ENCODE measurements at places on chromosomes 12 and 14.

- DNase-seq, result no peak
Observed at GRCh38 chr12:30784508-30784907, 29.8 kb upstream of the CAPRIN2 start.

- DNase-seq, result no peak
Observed at GRCh38 chr14:77076113-77076631, 21.9 kb upstream of the CIPC start.

DNA sequence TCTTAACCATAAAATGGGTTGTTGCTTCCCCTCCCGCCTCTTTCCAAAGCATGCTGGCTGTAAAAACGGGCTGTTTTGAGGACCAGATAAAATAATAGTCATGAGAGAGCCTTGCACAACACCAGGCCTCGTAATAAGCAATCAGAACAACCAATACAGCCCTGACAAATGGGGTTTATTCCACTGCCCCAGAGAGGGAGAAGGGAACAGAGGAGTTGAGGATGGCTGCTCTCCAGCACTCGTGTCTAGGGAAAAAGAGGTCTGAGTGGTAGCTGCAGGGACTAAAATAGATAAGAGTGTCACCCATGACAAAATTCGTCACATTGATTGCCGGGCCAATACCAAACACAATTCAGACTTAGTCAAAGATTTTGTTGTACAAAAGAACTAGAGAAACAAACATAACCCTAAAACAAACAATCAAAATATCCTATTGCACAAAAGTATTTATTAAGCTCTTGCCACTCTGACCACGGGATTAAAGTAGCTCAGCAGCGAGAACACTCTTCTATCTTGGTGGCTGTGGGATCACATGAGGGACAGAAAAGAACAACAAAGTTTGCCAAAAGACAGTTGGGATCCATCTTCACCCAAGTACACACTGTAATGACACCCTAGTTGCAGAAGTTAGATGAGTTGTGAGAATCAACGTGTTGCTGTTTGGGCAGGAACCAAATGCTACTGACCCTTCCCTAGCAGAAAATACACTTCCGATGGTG, 188.0 kb downstream of the FOXN3 start:
- DNase-seq, result no peak

GRCh38 chr12:46267825-46268582, 839 bp downstream of the SLC38A1 start:
- peak; percentile 10 for DNase-seq

- no peak for DNase-seq
Observed at GRCh38 chr14:71387753-71388152, 480.5 kb downstream of the PCNX1 start.

- no peak for DNase-seq
Observed at GRCh38 chr14:56648508-56649301, 69.1 kb downstream of the TMEM260 start.

DNA sequence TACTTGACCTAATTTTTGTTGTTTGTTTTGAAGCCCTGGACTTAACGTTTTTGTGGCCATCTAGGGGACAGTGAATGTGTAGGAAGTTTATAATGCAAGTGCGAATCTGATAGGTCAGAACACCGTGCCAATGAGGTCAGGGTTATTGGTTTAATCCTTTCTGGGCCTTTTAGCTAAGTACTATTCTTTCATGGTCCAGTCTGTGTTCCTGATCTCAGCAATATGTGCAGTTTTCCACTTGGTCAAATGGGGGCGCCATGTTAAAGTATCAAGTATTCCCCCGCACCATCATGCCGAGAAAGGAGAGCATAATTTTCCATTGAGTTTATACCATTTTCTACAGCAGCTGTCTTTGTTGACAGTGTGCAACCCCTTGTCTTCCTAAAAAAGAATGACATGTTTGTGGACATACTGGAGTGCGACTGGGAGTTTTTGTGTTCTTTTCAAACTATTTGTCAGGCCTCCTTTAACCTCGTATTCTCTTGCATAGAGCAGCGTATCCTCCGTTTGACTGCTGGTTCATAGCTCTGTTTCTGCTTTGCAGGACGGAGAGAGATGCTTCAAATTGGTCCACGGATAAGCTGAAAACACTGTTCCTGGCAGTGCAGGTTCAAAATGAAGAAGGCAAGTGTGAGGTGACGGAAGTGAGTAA, 1.3 kb downstream of the AHSA1 start:
- DNase-seq, result peak; percentile 49

GRCh38 chr12:52211716-52212585, 20.1 kb upstream of the KRT80 start:
- DNase-seq, result no peak

GRCh38 chr14:100168506-100168905, 9.1 kb upstream of the DEGS2 start:
- no peak for DNase-seq

GRCh38 chr12:105368047-105368646, 37.7 kb downstream of the C12orf75 start:
- DNase-seq, result no peak

DNA sequence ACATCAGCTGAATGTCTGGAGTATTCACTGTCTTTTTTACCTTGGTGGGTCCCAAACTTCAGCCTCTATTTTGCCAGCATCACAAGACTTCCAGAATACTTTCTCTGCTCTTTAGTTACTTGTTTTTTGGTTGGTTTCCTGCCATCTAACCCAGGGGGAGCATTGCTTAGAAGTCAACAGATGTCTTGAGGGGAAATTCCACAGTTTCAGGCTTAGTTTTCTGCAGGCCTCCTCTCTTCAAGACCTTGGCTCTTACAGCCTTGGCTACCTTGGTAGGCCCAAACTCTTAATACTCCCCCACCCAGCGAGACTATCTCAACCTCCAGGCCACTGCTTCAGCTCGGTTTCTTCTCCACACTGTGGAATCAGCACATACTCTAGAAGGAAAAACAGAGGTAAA, 41.7 kb downstream of the NEDD1 start:
- no peak for DNase-seq

GRCh38 chr12:116310082-116310481, 32.6 kb upstream of the MED13L start:
- no peak for DNase-seq

DNA sequence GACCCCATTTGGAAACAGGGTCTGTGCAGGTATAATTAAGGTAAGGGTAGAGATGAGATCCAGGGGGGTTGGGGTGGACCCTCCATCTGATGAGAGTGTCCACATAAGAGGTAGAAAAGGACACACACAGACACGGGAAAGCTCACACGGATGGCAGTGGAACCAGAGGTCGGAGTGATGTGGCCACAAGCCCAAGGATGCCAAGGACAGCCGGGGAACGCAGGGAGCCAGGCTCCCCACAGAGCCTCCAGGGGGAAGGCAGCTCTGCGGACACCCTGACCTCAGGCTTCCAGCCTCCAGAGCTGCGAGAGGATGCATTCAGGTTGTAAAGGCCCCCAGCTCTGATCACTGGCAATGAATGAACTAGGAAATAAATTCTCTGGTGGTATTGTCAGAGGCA, 33.0 kb downstream of the RIMBP2 start:
- DNase-seq, result no peak

- DNase-seq, result no peak
Observed at GRCh38 chr14:28656704-28657255, 109.8 kb upstream of the FOXG1 start.

- no peak for DNase-seq
Observed at GRCh38 chr14:80988192-80988591, 32.8 kb downstream of the TSHR start.

DNA sequence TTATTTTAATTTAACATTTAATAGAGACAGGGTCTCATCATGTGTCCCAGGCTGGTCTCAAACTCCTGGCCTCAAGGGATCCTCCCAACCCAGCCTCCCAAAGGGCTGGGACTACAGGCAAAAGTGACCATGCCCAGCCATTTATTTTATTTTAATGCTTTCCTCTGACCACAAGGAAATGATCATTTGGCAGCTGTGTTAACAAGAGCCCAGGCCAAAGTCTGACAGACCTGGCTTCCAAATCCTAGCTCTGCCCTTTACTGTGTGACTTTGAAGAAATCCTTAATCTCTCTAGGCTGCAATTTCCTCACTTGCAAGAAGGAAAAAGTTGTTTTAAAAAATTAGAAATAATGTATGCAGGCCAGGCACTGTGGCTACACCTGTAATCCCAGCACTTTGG, 16.7 kb upstream of the GCH1 start:
- DNase-seq, result no peak

- DNase-seq, result no peak
Observed at GRCh38 chr14:84987042-84987441, 542.9 kb upstream of the FLRT2 start.

DNA sequence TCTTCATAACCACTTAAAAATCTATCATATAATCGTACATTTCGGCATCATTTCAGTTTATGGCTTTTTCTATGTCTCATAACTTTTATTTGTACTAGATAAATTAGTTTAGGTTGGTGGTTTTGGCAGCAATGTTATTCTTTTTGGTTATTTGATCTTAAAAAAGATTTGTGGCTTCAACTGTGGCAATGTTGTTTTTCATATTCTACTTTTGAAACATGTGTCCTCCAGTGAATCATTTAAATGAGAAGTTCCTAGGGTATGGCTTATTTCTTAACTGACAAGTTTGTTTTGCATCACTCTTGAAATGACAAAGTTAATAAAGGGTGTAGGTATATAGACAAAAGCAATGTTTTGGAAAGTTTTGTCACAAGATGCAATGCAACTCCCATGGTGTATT, 11.1 kb upstream of the KITLG start:
- DNase-seq, result no peak

- no peak for DNase-seq
Observed at GRCh38 chr14:93717668-93718320, 70.5 kb downstream of the PRIMA1 start.

DNA sequence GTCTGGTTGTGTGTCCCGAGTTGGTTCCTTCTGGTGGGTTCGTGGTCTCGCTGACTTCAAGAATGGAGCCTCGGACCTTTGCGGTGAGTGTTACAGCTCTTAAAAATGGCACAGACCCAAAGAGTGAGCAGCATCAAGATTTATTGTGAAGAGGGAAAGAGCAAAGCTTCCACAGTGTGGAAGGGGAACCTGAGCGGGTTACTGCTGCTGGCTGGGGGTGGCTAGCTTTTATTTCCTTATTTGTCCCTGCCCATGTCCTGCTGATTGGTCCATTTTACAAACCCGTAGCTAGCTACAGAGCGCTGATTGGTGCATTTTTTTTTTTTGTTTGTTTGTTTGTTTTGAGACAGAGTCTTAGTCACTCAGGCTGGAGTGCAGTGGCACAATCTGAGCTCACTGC, 29.3 kb downstream of the FGF6 start:
- DNase-seq, result no peak

DNA sequence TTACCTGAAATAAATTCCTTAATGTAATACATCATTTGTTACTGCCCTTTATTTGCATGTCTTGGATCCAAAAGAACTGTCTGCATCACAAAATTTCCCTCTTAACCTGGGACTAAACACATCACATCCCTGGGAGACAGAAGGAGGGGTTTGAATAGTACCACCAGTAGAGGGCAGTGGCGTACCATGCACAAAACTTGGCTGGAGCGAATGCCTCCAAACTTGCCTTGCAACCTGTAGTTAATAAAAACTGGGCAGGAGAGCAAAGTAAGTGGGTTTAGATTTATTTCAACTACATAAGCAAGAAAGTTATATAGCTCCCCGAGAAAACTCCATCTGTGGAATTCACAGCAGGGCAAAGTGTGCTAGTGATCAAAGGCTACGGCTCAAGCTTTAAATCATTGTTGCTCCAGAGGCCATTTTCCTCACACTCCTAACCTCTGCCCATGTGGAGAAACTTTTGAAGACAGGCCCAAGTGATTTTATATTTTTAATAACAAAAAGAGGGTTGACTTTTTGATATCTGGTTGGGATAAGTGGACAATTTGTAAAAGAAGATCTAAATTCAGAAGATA, 1176.7 kb upstream of the SEL1L start:
- no peak for DNase-seq

DNA sequence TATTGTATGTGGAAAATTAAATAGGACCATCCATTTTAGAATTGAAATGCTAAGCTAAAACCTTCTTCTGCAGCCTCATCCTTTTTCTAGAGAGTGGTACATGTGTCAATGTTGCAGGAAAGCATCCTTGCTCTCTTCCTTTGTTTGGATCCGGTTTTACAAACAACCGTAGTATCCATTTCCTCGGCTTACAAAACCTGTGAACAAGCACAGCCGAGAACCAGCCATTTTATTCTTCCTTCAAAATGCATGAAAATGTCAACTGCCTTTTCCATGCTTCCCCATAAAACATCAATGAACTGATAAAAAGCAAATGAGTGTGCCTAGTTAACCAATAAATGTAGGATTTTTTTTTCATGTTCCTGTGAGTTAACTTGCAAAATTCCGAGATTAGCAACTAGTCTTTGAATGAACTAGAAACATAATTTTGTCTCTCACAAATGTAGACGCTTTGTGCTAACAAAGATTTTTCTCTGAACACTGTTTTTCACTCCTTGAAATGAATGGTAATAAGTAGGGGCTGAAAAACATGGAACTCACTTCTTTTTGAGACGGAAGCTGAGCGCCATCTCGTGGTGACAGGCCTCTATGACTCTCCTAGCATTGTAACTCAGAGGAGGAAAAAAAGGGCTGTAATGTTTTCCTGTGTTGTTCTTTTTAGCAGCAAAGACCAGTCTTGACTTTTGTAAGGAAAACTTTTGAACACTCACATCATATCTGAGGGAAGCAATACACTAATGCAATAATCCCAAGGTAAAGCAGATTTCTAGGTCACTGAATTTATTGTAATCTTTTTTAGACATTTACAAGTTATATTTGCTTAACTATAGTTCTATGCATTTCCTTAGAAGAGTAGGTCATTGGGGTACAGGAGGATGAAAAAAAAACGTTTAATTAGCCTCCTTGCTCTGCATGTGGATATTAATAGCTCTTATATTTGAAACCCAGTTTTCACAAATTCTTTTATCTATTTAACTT, 157.4 kb upstream of the FOXG1 start:
- DNase-seq, result peak; percentile 60

DNA sequence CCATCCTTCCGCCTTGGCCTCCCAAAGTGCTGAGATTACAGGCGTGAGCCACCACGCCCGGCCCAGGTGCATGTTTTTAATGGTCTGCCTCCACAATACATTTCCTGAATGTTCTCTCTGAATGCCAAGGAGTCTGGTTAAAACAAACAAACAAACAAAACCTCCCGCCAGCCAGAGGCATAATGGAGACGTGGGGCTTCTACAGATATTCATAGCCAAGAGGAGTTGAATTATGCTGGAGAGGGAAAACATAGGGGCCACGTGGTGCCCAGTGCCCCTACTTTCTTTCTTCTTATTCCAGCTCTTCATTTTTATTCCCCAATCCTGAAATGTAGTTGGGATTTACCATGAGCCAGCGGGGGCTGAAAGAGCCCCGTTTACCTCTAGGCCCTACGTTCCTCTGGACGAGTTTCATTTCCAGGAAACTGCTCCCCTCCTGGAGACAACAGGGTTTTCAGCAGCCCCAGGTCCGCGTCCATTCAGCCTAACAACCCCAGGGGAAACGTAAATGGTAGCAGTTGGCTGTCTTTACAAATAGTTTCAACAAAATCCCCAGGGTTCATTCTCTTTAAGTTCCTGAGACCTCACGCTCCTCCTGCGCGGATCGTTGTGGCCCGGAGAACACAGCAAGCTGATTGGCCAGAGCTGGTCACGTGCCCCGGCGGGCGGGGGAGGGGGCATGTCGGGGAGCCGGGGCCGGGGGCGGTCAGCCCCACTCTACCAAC, 108.5 kb upstream of the ESRRB start:
- DNase-seq, result peak; percentile 48

- no peak for DNase-seq
Observed at GRCh38 chr12:72570601-72571000, 298.4 kb downstream of the TRHDE start.

- no peak for DNase-seq
Observed at GRCh38 chr12:16261944-16262475, 15.5 kb downstream of the SLC15A5 start.

- DNase-seq, result no peak
Observed at GRCh38 chr12:52121824-52122539, 42.5 kb downstream of the SMIM41 start.

- no peak for DNase-seq
Observed at GRCh38 chr14:104385531-104386101, 193.9 kb upstream of the C14orf180 start.

Measured in anterior cingulate cortex (tissue), 58 donors.